ENCODE measurements at places on chromosomes 1 and 21.
A peak's percentile ranks its signal among the peaks of the same experiment; 100 is the strongest.

DNA sequence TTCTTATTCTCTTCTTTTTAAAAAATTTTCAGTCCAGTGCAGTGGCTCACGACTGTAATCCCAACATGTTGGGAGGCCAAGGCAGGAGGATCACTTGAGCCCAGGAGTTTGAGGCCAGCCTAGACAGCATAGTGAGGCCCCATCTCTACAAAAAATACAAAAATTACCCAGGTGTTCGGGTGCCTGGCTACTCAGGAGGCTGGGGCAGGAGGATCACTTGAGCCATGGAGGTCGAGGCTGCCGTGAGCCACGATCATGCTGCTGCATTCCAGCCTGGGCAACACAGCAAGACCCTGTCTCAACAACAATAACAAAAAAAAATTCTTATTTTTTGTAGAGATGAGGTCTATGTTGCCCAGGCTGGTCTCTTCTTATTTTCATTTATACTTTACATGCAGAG lies 7.9 kb downstream of the PLA2G2D start:
- DNase-seq, result no peak

- DNase-seq, result peak; percentile 37
These were observed 588 bp downstream of the FLVCR1 start for GRCh38 chr1:212858461-212859265.

DNA sequence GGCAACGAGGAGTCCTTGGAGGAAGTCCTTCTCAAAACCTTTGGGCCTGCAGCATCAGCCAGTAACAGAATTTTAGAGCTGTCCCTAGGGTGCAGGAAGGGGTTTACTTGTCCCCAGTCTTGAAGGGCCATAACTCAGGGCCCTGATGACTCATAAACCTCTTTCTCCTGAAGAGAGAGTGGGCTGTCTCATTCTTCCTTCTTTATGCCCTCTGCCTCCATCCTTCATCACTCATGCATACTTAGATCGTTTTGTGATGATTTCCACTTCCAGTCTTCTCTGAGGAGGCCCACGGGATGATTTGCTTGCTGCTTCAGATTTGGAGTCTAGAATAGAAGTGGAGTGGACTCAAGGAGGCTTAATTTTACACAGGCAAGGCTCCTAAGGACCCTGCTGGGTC lies 60.2 kb downstream of the NDUFS5 start:
- no peak for DNase-seq

GRCh38 chr1:9384751-9385245 lies 92.1 kb downstream of the SPSB1 start:
- DNase-seq, result peak; percentile 86

DNA sequence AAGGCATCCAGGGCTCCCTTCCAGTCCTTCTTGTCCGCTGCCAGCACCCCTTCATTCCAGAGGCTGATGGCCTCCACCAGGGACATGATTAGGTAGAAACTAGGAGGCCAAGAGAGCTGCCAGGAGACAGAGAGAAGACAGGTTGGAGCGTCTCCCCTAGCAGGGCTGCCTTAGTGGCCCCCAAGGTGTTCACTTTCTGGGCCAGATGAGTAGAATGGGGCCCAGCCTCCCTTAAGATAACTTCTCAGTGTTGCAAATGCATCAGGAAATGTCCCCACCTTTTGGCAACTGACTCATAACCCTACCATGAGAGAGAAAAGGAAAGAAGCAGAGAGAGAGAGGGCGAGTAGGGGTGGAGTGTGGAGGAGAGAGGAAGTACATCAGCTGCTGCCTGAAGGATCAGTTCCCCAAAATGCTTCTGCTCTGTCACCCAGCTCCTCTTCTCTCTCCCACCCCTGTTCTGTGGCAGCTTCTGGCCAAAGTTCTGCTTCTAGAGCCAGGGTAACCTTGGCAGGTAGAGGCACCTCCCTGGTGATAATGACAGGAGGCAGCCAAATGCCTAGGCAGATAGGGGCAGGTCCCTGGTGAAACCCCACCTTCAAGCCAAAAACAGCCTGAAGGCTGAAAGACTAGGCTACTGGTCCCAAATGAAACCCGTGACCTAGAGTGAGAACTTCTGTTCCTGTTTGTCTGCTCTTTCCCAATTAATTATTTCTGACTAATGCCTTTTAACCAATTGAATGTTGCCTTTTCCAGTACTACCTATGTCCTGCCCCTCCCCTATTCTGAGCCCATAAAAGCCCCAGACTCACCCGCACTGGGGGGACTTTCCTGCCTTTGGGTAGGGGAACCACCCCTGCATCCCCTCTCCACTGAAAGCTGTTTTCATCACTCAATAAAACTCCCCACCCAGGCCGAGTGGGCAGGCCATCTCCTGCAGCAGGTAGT lies at the start of gene NCF2:
NCF2 (minus strand) TSS at position 216 of the 948 bp plus-strand sequence; CDS start at position 86, 130 bp downstream.
- peak; percentile 66 for DNase-seq

DNA sequence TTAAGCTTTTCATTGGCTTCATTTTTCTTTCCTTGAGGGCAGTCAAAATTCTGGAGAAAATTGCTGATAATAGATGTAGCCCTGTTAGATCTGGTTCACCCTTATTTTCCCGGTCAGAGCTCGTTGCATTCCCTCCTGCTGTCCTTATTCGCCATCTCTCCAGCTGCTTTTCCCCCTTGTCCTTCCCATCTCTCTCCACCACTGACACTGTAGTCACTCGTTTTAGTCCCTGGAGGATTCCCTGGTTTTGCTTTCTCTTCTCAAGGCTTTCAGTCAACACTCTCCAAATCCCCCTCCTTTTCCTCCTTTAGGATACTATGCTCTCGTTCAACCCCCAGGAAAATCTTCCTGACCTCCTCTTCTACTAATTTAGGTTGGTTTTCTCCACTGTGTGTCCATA lies 83.1 kb downstream of the C21orf91 start:
- no peak for DNase-seq

GRCh38 chr1:162136760-162137159 lies 67.3 kb downstream of the NOS1AP start:
- no peak for DNase-seq

- no peak for DNase-seq
These were observed 40.7 kb downstream of the RPS6KA1 start for GRCh38 chr1:26570287-26570686.

DNA sequence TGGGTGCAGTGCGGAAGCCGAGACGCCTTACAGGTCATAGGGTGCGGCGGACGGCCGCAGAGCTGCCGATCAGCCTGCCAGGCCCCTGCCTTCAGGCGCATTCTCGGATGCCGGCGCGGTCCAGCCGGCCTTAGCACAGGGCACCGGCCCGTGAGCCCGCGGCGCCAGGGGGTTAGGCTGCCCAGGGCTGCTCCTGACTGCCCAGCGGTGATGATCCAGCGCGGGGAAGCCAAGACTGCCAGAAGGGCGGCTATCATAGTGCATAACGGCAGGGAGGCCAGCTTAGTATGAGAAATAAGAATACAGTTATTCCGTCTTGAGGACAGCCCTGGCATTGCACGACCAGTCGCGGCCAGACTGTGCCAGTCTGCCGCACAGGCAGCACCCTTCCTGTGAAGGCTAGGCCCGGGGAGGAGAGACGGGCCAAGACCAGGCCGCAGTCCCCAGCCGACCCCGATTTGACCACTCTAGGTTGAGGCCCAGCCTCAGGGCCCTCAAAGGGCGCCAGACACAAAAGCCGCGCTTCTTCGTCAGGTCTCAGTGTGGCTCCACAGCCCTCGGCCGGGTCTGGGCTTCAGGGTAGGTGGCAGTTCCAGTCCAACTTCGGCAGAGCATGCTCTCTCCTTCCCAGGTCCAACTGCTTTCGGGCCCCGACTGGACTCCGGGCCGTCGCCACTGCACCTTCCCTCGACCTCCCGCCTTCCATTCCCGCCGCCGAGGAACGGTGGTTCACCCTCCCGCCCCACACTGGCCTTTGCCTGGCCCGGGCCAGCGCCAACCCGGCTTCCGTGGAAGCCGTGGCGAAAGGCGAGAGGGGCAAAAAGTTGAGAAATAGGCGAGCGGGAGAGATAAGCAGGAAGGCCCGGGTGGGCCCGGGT lies 829 bp downstream of the ALX3 start:
- DNase-seq, result no peak

DNA sequence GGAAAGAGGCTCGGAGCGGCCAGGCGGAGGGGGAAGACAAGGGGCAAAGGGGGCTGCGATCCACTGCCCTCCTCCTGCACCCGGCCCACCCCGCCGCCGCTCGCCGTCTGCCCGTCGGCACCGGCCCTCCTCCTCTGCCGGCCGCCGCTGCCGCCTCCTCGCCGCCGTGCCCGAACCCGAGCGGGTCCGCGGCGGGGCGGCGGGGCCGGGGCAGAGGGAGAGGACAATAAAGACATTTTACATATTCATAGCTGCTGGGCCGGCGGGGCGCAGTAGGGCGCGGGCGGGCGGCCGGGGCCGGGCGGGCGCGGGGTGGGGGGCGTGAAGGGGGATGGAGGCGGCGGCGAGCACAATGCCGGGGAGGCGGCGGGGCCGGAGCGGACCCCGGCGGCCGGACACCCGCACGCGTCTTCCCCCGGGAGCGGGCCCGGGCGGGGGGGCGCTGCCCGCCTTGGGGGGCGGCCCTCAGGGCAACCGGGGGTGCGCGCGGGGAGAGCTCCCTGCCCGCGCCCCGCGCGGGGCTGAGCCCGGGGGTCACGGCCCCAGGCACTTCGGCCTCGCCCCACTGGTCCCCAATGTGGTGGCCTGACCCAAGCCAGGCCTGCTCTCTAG lies 546 bp downstream of the POU2F1 start:
- DNase-seq, result peak; percentile 30
